ENCODE measurements at places on chromosomes 11 and 22.
A peak's percentile ranks its signal among the peaks of the same experiment; 100 is the strongest.

DNA sequence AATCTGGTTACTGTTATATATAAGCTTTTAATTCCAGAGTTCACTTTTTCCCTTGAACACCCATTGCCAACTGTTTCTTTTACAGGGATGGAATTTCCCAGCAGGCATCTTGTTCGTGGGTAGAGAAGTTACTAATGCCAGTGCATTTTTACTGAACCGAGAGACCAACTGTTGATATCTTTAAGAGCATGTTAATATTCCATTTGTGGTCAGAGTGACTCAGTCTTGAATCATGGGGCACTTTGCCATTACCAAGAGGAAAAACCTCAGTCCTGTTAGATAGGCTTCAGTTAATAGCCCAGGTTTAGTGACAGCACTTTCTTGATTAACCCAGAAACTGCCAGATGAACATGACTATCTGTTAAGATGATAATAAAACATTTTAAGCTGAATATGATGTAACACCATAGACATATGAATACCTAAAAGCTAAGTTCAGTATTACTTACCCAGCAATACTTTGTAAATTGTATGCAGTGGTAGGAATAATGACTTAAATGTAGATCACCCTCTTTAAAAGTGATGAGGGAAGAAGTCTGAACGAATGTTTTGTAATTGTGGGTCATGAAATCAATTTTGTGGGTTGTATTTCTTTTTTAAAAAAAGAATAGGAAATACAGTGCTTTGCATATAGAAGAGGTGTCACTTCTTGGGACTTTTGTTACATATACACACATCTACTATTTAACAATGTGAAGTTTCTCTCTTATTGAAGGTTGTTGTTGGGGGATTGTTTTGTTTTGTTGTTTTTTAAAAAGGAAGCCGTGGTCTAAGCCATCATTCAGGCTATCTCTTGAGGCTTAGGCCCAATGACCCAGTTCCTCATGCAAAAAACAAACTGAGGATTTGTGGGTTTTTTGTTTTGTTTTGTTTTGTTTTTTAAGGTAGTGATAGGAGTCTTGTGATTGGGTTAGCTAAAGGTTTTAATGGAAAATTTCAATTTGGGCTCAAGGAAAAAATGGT lies 79.2 kb upstream of the GRIK4 start:
- peak overlapping the region; percentile 83 for H3K27ac ChIP-seq
- H3K27me3 ChIP-seq, result no peaks in the 10 kb centered on the region
- H3K4me1 ChIP-seq, result peaks cover 7% of the 10 kb centered on the region
- H3K36me3 ChIP-seq, result no peaks in the 10 kb centered on the region

DNA sequence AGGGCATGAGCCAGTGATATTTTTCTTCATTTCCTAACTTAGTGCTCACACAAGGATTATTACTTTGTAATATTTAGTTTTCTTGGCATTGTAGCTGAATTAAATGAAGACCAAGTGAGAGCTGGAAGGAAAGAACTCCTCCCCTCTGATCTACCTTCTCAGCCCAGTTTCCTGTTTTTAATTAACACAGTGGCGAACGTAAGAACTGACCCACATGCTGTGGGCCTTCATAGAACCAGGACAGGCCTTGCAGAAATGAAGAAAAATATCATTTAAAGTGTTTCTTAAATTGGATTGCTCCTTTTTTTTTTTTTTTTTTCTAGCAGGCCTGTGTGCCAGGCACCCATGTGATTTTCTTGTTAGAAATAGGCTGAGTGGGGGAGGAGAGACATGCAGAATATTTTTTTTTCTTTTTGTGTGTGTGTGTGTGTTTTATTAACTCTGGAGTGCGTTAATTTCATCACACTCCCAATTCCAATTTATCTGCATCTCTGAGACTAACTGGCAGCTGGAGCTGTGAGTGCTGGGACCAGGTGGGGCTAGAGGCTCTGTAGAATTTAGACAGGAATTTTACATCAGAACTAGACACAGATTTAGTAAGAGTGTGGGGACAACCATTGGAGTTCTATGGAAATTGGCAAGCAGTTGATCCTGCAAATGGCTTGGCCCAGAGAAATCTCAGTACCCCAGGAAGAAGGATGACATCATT lies 320.5 kb downstream of the DDX10 start:
- H3K4me3 ChIP-seq, result no peak overlapping the region
- no peaks in the 10 kb centered on the region for H3K36me3 ChIP-seq
- H3K27me3 ChIP-seq, result no peaks in the 10 kb centered on the region
- H3K4me1 ChIP-seq, result peaks cover 7% of the 10 kb centered on the region

GRCh38 chr22:32444068-32444467 lies 20.2 kb downstream of the BPIFC start:
- no peaks in the 10 kb centered on the region for H3K27me3 ChIP-seq
- no peak for DNase-seq
- no peak overlapping the region for H3K4me3 ChIP-seq
- H3K27ac ChIP-seq, result no peak overlapping the region

DNA sequence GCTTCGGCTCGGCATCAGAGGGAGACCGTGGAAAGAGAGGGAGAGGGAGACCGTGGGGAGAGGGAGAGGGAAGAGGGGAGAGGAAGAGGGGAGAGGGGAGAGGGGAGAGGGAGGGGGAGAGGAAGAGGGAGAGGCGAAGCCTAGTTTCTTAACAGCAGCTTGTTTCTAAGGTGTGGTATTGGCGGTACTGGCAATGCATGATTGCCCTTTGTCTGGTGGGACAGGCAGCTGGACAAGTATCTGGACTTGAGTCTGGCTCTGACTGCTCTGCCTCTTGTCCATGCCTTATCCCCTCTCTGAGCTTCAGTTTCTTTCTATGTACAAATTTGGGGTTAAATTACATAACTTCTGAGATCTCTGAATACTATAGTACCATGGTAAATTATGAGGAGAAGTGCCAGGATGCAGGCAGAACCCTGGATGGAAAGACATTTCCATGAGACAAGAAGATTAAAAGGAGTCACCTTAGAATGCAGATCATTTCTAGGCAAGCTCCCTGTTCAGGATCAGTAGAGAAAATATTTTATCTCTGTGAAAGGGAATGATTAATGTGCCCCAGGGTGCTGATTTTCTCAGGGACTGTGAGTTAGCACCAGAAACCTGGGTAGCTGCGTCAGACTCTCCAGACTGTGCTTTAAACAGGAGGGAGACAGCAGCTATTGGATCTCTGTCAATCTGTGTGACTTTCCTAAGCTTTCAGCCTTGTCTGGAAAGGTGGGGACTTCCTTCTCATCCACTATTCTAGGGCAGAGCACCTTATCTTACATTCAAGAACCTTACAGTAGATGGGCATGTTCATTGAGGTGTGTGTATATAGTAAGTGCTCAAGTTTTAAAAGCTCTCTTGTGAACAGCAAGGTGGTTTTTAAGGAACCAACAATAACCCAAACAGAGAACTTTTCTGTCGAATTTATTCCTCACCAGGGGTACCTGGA lies 31.9 kb upstream of the CCDC90B start:
- no peak for DNase-seq
- H3K4me1 ChIP-seq, result no peaks in the 10 kb centered on the region
- H3K27ac ChIP-seq, result no peak overlapping the region

DNA sequence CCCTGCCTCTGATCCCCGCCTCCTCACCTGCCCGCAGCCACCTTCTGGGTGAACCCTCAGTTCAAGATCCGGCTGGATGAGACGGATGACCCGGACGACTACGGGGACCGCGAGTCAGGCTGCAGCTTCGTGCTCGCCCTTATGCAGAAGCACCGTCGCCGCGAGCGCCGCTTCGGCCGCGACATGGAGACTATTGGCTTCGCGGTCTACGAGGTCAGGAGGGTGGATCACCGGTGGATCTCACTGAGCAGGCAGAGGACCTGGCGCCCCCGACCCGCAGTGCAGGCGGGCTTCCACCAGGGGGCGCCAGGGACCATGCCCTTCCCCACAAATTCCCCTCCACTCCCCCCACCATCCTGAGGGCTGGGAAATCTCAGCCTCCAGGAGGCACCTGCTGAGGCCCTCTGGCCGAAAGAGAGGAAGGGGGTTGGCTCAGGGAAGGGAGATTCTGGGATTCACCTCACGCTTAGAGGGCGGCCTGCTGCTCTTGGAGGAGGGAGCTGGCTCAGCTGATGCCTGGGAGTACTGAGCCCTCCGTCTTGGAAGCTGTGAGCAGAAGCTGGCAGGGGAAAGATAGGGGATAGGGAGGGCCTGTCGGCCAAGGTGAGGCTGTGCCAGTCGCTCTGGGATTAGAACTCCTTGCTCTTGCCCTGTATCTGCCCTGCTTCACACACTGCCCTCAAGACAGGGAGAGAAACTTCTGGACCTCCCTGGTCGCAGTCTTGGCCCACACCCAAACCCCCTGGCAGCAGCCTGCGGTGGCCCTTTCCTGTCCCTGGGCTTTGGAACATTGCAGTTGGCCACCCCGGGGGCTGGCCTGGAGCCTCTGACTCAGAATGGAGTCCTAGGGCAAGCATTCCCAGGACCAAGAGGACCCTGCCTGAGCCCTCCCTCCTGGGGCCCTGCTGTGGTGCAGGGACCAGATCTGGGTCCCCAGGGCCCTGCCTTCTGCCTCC lies 23.2 kb downstream of the CAPN1 start:
- no peaks in the 10 kb centered on the region for H3K4me1 ChIP-seq
- peak; percentile 15 for DNase-seq
- H3K27ac ChIP-seq, result no peak overlapping the region
- no peaks in the 10 kb centered on the region for H3K27me3 ChIP-seq

DNA sequence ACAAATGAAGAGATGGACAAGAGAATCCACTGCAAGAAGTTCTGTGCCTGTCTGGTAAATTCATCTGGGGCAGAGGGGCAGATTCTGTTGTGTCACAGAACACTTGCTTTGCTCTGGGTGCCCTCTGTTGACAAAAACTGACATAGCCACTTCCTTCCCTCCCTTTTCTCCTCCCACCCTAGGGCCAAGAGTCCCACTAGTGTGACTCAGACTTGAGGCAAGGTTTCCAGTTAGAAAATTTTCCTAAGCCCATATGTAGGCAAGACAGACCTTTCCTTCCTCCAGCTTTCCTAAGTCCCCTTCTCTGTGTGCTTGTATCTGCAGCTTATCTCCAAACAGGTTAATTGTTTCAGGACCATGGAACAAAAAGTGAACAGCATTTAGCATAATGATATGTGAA lies 106.8 kb downstream of the RBFOX2 start:
- H3K36me3 ChIP-seq, result no peaks in the 10 kb centered on the region
- H3K27ac ChIP-seq, result peak overlapping the region; percentile 21
- H3K4me3 ChIP-seq, result no peak overlapping the region
- peaks cover 20% of the 10 kb centered on the region for H3K4me1 ChIP-seq

GRCh38 chr11:125235071-125235471 lies 70.5 kb downstream of the PKNOX2 start:
- H3K4me1 ChIP-seq, result no peaks in the 10 kb centered on the region
- DNase-seq, result peak; percentile 10
- H3K4me3 ChIP-seq, result no peak overlapping the region

- peaks cover 9% of the 10 kb centered on the region for H3K4me1 ChIP-seq
- no peaks in the 10 kb centered on the region for H3K36me3 ChIP-seq
- no peaks in the 10 kb centered on the region for H3K27me3 ChIP-seq
- DNase-seq, result no peak
Measured at GRCh38 chr22:30828187-30829155, 133.8 kb downstream of the OSBP2 start.

DNA sequence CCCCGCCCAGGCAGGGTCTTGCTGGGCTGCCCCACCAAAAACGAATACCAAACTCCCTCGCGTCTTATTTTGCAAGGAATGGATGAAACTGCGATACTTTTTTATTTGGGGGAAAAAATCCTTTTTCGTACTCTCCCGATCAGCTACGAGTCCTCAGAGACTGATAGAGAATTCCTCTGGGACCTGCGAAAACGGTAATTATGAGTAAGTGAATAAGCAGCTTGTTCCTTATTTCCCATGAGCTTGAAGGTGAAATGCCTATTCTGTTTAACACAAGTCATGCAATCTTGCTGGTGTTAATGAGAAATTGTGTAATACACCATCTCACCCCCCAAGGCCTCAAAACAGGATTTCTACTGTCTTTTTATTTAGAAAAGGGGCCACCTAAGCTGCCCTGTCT lies 5.5 kb downstream of the GRK3 start:
- no peak for DNase-seq
- H3K27me3 ChIP-seq, result no peaks in the 10 kb centered on the region
- no peaks in the 10 kb centered on the region for H3K4me1 ChIP-seq
- H3K27ac ChIP-seq, result no peak overlapping the region
- no peak overlapping the region for H3K4me3 ChIP-seq
- H3K36me3 ChIP-seq, result no peaks in the 10 kb centered on the region

- DNase-seq, result no peak
- no peak overlapping the region for H3K4me3 ChIP-seq
- no peaks in the 10 kb centered on the region for H3K4me1 ChIP-seq
- no peak overlapping the region for H3K27ac ChIP-seq
- no peaks in the 10 kb centered on the region for H3K36me3 ChIP-seq
- peaks cover 54% of the 10 kb centered on the region for H3K27me3 ChIP-seq
Measured at GRCh38 chr22:41913842-41914534, 886 bp downstream of the SHISA8 start.

- no peak overlapping the region for H3K27ac ChIP-seq
- no peaks in the 10 kb centered on the region for H3K4me1 ChIP-seq
- no peak overlapping the region for H3K4me3 ChIP-seq
- peaks cover 3% of the 10 kb centered on the region for H3K36me3 ChIP-seq
Measured at GRCh38 chr11:10462746-10463300, 7.8 kb downstream of the AMPD3 start.

DNA sequence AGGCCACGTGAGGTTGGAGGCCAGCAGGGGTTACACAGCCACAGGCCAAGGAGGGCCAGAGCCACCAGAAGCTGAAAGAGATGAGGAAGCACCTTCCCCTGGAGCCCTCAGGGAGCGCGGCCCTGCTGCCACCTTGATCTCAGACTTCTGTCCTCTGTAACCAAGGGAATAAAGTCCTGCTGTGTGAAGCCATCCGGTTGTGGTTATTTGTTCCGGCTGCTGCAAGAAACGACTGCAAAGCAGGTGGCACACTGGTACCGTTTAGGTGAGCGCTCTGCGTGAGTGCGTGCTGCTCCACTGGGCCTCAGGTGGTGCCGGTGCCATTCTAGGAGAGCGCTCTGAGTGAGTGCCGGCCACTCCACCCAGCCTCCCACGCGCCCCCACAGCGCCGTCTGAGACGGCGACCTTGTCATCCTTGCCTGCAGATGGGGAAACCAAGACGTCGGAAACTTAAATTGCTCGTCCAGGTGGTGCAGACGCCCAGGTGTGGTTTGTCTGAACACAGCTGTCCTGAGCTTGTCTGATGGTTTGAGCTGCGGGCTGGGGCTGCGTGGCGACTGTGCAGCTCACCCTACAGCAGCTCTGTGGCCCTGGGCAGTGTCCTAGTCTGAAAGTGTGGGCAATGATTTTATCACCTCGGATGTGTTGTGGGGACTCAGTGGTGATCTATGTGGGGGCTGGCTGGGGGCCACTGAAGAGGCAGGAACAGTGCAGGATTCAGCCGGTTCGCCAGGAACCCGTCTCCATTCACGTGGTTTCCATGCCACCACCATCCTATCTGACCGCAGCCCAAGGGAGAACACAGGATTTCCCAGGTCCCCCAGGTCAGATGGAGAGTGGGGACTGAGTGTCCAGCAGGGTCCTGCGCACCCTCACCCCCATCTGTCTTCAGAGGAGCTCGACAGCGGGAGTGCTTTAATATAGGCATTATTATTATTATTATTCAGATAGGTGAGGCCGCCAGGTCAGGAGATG lies 4.6 kb upstream of the MRGPRG start:
- no peaks in the 10 kb centered on the region for H3K4me1 ChIP-seq
- H3K36me3 ChIP-seq, result no peaks in the 10 kb centered on the region
- peaks cover 2% of the 10 kb centered on the region for H3K27me3 ChIP-seq
- H3K27ac ChIP-seq, result no peak overlapping the region
- H3K4me3 ChIP-seq, result no peak overlapping the region

Data from fibroblast of lung (primary cell).